NCI-H2029 treated with DMSO at 0.1 percent for 48 hours (cell line): ENCODE measurements at places on chromosomes 4 and X.

- DNase-seq: no peak
These were observed 29.8 kb upstream of the SLC7A3 start for GRCh38 chrX:70960730-70961129.

DNA sequence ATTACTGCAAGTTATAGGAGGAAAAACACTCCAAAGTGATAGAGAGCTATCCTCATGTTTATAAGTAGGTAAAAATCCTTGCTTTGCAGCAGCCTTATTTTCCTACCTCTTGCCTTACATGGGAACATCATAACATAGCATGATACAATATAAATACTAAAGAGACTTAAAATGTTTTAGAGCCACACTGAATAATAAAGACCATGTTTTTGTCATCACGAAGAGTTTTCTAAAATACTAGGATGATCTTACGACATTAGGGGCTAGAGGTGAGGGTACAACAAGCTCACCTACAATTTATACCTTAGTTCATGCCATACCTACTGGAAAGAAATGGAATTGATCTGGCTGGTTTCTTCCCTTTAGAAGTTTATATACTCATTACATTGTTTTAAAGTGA, 184.8 kb downstream of the FBXW7 start:
- no peak for DNase-seq

DNA sequence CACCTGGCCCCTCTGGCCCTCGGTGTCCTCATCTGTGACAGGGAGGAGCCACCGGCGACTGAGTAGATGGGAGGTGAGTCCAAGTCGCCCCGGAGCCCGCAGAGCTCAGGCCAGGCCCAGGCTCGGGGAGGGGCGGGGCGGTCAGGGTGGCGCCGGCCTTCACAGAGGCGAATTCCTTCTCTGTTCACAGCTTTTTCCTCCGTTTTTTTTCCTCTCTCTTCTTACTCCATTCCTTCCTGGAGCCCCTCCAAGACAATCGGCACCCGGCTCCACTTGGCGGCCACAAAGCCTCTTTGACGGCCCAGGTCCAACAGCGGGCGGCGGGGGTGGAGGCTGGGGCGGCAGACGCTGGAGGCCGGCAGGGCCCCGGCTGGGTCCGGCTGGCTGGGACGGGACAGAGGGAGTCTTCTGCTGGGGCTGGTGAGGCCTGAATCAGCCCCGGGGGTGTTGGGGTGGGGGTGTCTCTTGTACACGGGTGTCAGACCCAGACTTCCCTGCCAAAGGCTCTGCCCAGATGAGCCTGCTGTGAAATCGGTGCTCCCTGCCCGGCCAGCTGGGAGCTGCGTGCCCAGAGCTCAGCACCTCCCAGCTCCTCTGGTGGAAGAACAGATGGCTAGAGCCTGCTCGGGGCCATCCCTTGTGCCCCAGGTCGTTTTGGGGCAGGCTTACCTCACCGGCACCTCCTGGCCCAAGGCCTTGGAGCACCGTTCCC, 22.6 kb downstream of the FGFRL1 start:
- DNase-seq: no peak

- no peak for DNase-seq
These were observed 86.7 kb upstream of the C1QTNF7 start for GRCh38 chr4:15340902-15341732.

DNA sequence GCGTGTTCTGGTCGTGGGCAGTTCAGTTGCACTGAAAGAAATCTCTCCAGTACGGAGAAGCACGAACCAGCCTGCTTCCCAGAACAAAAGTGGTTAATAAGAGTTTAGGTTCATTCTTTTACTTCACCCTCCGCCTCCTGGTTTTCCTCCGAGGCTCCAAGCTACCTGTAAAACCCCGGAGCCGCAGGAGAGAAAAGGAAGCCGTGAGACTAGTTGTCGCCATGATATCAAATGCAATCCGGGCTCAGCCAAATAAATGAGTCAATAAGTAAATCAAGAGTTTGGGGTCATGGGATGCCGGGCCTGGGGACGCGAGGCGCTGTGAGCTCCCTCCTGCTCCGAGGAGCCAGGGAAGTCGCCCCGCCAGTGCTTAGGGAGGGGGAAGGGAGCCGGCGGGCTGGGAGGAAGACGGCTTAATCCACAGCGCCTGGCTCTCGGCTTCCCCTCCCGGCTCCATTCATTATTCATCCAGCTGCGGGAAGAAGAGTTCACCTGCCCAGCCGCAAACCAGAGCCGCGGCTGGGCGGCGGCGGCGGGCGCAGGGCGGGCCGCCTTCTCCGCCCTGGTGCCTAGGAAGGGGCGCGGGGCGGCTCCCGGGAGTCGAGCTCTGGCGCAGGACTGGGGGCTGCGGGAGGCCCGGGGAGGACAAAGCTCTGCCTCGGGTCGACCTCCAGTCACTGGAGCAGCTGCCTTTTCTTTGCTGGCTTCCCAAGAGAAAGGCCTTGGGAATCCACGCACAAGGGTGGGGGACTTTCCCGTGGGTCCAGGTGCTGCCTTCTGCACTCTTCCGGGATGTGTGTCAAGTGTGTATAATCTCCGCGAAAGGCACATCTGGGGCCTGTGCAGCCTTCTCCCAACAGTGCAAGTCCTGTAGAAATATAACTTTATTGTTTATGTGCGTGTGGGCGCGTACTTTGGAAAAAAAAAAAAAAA, 1.7 kb downstream of the FRAS1 start:
- peak; percentile 56 for DNase-seq

- no peak for DNase-seq
These were observed 476 bp upstream of the GDI1 start for GRCh38 chrX:154436374-154436982.

DNA sequence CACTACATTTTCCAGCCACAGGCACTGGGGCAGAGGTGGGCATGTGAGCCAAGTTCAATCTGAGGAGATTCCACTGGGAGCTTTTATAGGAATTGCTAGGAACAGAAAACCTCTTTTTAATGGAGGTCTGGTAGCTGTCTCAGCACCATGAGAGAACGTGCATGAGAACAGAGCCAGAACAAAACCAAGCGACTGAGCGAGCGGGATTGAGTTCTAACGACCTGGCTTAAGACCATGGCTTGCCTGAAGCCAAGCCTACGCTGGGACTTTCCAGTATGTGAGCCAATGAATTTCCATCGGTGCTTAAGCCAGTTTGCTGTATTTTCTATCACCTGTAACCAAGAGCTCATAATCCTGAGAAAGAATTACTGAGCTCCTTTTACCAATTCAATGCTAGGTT, 183.7 kb downstream of the NR3C2 start:
- no peak for DNase-seq

- DNase-seq: no peak
These were observed 621.6 kb downstream of the PCDH7 start for GRCh38 chr4:31341601-31342359.

- DNase-seq: no peak
These were observed 9.3 kb downstream of the GABRQ start for GRCh38 chrX:152646961-152647360.

- no peak for DNase-seq
These were observed 120.6 kb downstream of the SPRY1 start for GRCh38 chr4:123517176-123517575.
